CD8-positive, alpha-beta memory T cell (primary cell): ENCODE measurements at places on chromosomes 2 and 18. TPM values are rescaled to one million over a fixed set of nuclear protein-coding genes. Genes with fewer than 3 reads are reported as not detected.

UGT1A10 gene
- not detected for polyA plus RNA-seq

CAPN13 gene
- not detected for polyA plus RNA-seq

- no peak for DNase-seq
Observed at GRCh38 chr2:232506709-232507108, 13.5 kb upstream of the PRSS56 start.

- no peak for DNase-seq
Observed at GRCh38 chr18:67463829-67464228, 52.7 kb downstream of the DSEL start.

- peak; percentile 90 for DNase-seq
Observed at GRCh38 chr2:73233932-73234832, at the start of gene CCT7. CCT7 (plus strand) TSS chr2:73234308; CDS start chr2:73234379, 71 bp downstream.

DNA sequence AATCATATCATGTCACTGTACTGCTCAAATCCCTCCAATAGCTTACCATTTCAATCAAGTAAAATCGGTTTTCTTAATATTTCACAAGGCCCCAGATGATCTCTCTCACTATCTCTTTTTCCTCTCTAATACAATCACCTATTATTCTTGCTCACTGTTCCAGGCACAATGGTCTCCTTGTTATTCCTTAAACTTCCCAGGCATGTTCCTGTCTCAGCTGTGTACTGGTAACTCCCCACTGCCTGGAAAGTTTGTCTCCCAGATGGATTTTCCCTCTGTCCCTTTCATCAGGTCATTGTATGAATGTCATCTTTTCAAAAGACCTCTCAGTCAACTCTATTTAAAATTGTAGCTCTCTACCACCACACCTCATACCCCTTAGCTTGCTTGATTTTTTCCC lies 30.7 kb upstream of the FANCL start:
- DNase-seq, result no peak

- no peak for DNase-seq
Observed at GRCh38 chr2:16115881-16116830, 175.8 kb downstream of the MYCN start.

GRCh38 chr18:12302391-12303147 lies 5.5 kb upstream of the TUBB6 start:
- no peak for DNase-seq

- no peak for DNase-seq
Observed at GRCh38 chr2:61295981-61296380, 134.0 kb downstream of the C2orf74 start.
